Activated CD4-positive, alpha-beta T cell treated with anti-CD3 and anti-CD28 coated beads, Interleukin-2, Interleukin-4, amounts not matched to agents 100 ng/mL and 50 ng/mL, durations not matched to agents 16 hours and 8 hours (primary cell): ENCODE measurements at places on chromosomes 7 and 10.

GRCh38 chr10:132924046-132924952 lies 18.1 kb downstream of the CFAP46 start:
- DNase-seq: no peak

DNA sequence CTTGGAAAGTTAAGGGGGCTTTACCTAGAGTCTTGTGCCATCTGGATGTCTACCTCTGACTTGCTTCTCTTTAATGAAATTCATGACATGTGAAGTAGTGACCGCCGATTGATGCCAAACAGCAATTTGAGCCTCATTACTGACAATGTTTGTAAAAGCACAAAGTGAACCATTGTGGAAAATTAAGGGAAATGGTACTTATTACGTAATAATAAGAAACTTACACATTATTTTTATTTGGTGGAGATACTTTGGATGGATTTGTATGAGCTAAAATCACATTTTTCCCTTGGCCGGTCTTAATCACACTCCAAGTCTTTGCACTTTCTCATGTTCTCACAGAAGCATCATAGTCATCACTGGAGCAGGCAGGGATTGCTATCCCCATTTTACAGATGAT lies 265.1 kb upstream of the KLF6 start:
- DNase-seq: no peak

DNA sequence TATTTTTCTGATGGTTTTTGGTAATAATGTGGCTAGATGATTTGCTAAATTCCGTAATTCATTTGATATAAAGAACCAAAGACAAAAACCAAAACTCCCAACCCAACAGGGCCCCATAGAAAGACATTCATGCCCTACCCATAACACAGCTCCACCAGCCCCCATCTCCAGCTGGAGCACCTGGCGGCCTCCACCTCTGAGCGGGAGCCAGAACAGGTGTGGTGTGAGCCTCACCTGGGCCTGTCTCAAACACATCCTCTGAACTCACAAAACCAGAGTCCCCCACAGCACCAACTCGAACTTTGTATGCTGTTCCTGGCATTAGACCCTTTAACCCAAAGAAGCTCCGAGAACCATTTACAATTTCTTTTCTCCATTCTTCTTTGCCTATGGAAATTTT lies 36.5 kb upstream of the LAMB4 start:
- no peak for DNase-seq

DNA sequence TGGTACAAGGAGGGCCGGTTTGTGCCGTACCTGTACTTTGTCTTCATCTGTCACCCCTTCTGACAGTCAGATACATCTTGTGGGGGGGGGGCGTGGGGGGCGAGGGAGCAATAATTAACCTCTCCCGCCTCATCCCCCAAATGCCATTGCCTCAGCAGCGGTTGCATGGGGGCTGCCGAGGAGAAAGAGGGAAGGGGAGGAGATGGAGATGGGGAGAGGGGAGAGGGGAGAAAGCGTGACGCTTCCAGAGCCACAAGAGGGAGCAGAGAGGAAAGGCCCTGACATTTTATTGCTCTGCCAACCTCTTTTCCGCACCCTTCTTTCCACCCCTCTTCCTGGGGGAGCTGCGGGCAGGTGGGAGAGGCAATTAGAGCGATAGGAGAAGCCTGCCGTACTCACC lies 11.8 kb downstream of the KAZALD1 start:
- DNase-seq: no peak

DNA sequence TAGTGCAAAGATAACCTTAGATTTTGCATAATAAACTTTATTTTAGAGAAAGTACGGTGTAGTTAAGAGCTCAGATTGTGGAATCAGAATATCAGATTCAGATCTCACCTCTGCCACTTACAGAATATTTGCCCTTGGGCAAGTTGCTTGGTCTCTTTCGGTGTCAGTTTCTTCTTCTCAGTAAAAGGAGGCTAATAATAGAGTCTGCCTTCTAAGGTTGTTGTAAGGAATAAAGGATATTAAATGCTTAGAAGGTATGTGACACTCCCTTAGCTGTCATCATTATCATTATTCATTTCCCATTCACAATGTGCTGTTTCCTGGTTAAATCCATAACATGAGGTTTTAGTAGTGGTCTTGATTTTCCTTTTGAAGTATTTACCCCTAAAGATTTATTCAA lies 42.2 kb downstream of the MPLKIP start:
- no peak for DNase-seq

DNA sequence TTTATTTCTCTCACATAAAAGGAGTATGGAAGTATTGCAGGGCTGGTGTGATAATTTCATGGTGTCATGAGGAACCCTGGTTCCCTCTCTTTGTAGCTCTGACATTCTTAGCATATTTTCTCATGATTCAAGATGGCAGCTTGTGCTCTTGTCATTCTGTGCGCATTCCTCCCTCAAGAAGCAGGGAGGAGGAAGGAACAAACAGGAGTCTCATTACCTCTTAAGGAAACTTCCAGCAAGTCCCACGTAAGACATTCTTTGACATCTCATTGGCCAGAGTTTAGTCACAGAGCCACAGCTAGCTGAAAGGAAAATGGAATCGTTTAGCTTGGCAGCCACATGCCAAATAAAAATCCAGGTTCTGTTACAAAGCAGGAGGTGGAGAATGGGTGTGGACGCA lies 546.8 kb downstream of the LRMDA start:
- DNase-seq: no peak

- no peak for DNase-seq
These were observed 14.6 kb upstream of the DRGX start for GRCh38 chr10:49410365-49411074.

- DNase-seq: no peak
These were observed 5.8 kb upstream of the AEBP1 start for GRCh38 chr7:44098092-44099068.

DNA sequence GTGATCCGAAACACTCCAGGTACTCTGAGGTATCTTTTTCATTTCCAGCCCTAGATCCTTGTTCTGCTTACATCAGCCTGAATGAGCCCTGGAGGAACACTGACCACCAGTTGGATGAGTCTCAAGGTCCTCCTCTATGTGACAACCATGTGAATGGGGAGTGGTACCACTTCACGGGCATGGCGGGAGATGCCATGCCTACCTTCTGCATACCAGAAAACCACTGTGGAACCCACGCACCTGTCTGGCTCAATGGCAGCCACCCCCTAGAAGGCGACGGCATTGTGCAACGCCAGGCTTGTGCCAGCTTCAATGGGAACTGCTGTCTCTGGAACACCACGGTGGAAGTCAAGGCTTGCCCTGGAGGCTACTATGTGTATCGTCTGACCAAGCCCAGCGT lies 5.1 kb downstream of the OIT3 start:
- no peak for DNase-seq

- no peak for DNase-seq
These were observed 282.1 kb downstream of the CXCL12 start for GRCh38 chr10:44102726-44103255.

GRCh38 chr7:5519515-5519928 lies 95.9 kb upstream of the TNRC18 start:
- no peak for DNase-seq

- DNase-seq: no peak
These were observed 3.2 kb downstream of the OPN4 start for GRCh38 chr10:86657396-86658011.

GRCh38 chr7:513521-514166 lies 6.0 kb downstream of the PDGFA start:
- peak; percentile 16 for DNase-seq

GRCh38 chr7:73844131-73844547 lies 1.8 kb upstream of the METTL27 start:
- DNase-seq: no peak

DNA sequence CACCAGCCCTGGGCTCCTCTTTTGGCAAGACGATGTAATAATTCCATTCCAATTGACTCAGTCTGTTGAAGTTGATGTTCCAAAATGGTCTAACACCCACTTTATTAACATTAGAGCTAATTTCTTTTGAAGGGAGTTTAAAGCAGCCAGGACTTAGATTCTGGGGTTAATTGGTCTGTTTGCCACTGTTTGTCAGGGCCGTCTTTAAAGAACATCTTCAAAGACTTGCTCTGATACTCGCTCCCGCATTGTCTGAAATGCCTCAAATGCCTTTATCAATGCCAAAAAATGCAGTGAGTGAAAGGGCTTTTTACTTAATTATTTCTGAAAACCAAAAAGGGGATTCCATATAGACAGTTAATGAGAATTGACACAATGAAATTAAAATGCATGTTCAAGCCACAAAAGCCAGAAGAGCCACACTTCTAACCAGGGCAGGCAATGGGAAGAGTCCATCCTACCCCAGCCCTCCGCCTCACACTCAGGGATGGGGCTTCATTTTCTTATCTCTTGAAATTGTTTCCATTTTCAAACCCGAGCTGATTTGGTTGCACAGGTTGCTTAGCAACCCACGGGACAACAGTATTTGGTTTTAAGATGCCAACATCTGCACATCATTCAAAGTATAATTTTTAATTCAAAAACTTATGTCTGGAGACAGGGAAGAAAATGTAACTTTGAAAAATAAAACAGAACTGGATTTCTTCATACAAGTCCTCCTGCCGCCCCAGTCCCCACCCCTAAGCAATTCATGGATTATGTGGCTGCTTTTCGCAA lies 163.0 kb downstream of the FGFR2 start:
- DNase-seq: no peak

GRCh38 chr7:148286150-148286549 lies 304.4 kb upstream of the C7orf33 start:
- no peak for DNase-seq

- no peak for DNase-seq
These were observed 128.1 kb upstream of the ITGB1 start for GRCh38 chr10:33086100-33086499.

DNA sequence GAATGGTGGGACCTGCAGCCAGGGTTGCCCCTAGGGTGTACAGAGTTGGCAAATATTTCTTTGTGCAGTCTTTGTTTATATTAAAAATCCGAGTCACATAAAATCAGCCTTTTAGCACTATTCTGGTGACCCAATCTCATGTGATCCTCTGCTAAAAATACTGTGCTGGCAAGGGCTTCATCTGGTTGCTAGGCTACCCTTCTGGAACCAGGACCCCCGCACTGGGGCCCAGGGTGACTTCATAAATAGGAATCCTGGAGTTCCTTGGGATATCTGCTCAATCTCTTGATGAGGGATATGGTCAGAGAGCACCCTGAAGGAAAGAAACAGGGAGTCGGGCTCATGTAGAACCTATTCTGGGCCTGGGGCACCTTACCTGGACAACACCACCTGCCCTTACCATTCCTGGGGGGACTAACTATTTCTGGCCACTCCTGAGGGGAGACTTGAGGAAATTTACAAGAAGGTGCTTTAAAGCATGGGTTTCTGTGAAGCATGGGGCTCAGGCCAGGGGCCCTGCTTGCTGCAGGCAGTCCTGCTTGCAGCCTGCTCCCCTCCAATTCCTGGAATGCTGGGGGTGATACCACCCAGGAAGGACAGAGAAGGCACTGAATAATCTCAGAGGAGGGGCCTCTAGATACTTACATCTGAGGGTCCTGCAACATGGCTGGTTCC lies 44.7 kb downstream of the SH2D4B start:
- DNase-seq: no peak

DNA sequence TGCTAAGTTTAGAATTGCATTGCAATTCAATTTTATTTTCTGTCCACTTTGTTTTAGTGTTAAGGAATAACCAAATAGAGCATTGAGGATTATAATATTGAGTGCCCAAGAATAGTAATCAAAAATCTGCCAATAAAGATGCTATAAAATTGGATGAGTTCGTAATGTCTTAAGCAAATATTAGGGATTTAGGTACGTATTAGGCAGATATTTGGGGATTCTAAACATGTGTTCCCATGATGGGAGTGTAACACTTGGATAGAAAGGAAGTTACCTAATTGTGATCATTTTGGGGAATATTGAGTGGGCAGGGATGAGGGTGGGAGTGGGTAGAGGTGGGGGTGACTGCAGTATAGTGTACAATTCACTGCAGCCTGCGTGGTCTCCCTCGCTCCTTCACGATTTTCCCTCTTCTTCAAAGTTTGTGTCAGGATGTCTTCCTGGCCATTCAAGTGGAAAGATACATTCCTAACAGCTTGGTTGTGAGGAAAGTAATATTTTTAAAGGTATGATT lies 1.3 kb upstream of the PRKG1 start:
- DNase-seq: no peak

DNA sequence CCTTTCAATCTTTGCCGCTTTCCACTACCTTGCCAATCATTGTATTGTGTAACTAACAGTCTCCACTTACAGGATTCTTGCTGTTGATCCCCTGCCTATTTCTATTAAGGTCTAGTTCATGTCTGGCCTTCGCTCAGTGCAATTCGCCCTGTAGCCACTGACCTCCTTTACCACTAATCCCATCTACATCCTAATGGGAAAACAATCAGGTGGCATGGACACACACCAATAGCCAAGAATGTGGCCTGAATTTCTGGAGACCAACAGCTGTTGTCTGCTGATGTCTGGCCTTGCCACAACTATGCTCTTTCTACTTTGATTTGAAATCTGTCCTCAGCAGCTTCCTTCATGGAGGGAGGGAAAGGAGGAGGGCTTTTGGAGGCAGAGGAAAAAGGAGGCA lies 546.2 kb downstream of the SORCS3 start:
- no peak for DNase-seq

DNA sequence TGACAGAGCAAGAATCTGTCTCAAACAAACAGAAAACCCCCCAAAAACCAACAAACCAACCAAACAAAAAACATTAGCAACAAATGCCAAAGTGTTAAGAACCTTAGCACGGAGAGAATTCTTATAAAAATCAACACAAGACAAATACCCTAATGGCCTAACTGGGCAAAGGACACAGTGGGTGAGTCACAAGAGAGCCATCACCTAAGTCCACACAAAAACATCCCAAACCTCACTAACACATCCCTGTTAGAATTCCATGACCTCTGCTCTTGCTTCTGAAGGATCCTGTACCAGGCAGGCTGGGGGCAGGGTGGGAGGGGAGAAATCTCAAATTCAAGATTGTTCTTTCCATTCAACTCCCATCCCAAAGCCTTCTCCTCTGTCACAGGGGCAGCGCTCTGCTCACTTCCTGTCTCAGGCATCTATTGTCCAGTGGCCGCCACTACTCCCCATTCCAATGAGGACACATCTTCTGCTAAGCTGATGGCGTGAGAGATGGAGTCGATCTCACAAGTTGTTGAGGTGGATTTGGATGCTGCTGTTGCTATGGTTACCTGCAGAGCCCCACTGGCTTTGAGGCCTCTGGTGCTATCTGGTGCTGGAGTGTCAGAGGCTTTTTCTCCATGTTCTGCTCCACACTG lies 9.2 kb downstream of the IL15RA start:
- no peak for DNase-seq

- no peak for DNase-seq
These were observed 160.7 kb downstream of the MALRD1 start for GRCh38 chr10:19209319-19209718.

DNA sequence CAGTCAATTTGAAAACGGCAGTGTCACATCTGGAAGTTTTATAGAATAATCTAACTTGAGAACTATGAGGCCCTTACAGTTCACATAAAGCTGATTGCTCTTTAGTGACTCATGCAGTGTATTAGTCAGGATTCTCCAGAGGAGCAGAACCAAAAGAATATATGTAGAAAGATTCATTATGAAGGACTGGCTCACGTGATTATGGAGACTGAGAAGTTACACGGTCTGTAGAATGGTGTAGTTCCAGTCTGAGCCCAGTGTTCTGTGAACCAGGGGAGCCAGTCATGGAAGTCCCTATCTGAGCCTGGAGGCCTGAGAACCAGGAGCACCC lies 21.5 kb downstream of the RBM33 start:
- no peak for DNase-seq
